ENCODE measurements at places on chromosomes 6 and 20.

DNA sequence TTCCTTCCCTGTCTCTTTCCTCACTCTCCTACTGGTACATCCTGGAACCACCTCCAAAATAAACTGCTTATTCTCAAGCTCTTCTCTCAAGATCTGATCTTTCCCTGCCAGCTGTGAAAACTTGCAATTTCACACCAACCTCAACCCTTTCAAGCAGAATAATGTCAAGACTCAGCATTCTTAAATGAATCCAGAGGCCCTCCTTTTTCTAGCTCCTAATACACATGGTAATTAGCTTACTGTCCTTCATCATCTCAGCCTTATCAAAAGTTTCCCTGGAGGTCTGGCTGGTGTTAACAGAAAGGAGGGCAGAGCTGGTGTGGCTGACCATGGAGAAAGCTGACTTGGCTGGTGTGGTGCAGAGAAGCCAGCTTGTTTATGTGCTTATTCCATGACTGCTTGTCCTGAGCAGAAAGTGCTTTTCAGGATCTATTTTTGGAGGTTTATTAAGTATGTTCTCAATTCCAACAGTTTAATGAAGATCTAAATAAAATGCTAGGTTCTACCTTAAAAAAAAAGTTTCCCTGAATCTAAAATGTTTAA lies 50.5 kb downstream of the CFAP61 start:
- no peak for DNase-seq

- DNase-seq: no peak
Observed at GRCh38 chr20:57698116-57698866, 11.5 kb downstream of the PMEPA1 start.

DNA sequence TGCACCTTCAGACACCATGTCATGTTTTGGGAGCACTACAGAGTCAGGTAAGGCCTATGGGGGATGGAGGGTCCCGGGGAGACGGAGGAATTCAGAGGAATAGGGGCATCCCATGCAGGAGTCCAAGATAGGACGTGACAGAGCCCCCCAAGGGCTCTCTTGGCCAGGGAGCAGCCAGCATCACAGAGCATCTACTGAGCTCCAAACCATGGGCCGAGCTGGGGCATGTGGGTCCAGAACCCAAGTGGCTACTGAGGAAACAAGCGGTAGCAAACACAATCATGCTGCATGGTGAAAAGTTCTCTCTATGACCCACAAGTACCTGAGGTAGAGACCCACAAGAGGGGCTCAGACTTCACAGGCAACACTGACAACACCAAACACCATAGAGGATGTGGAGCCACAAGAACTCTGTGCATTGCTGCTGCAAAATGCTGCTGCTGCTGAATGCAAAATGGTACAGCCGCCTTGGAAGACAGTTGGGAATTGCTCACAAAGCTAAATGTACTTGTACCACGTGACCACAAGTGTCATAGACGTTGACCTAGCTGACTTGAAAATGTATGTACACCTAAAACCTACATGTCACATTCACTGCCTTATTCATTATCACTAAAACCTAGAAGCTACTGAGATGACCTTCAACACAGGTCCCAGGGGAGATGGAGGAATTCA lies 33.4 kb upstream of the MAS1L start:
- no peak for DNase-seq

- DNase-seq: no peak
Observed at GRCh38 chr6:164982389-164982788, 327.0 kb downstream of the C6orf118 start.

- no peak for DNase-seq
Observed at GRCh38 chr6:45832063-45832462, 183.6 kb downstream of the CLIC5 start.

GRCh38 chr20:42099101-42099500 lies 480.9 kb upstream of the CHD6 start:
- no peak for DNase-seq

- no peak for DNase-seq
Observed at GRCh38 chr6:3406362-3406821, 50.5 kb downstream of the SLC22A23 start.

- DNase-seq: no peak
Observed at GRCh38 chr6:152232501-152233151, 404.5 kb downstream of the SYNE1 start.

GRCh38 chr6:117345292-117345610 lies 79.9 kb downstream of the VGLL2 start:
- no peak for DNase-seq

DNA sequence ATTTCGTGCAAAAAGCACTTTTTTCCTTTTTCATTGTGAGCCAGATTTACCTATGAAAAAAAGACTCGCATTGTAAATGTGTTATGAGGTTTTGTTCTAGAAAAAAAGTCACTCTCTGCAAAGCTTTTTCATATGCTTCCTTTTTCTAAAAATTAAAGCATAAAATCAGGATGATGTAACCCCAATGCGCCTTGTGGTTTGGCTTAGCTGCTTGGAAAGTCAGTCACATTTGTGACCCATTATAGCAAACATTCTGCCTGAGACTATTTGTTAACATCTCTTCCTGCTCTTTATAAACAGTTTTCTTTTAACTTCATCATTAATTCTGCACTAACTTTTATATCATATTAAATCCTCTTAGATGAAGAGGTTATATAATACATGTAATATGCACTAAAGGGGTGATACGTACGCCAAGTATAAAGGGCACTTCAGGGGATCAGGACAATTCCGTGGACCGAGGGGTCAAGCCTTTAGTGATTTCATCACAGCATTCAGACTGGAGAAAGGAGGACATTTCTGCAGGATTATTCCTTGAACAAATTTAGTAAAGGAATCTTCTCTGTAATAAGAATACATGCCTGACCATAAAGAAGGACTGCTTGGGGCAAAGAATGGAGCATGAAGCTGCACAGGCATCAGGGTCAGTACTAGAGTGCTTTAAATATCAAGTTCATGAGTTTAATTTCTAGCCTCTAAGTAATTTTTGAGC lies 48.1 kb upstream of the SMLR1 start:
- no peak for DNase-seq

- DNase-seq: no peak
Observed at GRCh38 chr20:23008667-23009066, 26.4 kb upstream of the SSTR4 start.

GRCh38 chr6:40377173-40377806 lies 209.9 kb downstream of the LRFN2 start:
- no peak for DNase-seq

GRCh38 chr6:163490826-163491577 lies 76.5 kb downstream of the QKI start:
- DNase-seq: peak; percentile 86

- DNase-seq: peak; percentile 88
Observed at GRCh38 chr20:64051561-64052325, 2.3 kb upstream of the SOX18 start.

DNA sequence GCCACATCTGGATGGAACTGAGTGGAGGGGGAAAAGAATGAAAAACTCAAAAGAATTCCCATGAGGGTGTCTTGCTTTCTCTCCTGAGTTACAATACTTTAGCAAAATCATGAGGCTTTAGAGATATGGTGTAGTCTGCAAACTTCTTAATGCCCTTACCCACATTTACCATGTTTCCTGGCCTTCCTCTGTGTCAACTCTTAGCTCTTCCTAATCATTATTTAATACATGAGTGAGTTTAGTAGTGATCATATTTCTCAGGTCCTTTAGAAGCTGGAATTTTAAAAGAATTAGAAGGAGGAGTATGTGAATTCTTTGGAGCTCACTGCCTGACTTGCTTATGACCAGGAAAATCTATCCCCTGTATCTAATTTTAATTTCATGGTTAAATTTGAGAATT lies 39.0 kb downstream of the STX11 start:
- DNase-seq: no peak

DNA sequence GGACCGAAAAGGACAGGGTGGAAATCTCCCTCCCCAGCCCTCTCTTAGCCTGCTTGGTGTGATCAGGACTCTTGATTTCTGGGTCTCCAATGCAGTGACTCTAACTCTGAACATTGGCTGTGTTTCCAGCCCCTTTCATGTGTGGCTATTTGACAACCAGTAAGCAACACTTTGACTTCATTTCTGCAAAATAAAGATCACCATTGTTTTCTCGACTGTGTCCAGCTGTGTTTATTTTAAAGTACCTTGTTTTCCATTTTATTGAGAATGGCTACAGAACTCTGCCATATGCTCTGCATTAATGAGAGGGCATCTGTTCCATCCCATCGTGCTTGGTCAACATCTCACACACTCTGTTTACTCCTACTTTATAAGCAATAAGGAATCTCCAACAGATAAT lies 60.9 kb upstream of the TAGAP start:
- DNase-seq: no peak

- no peak for DNase-seq
Observed at GRCh38 chr6:96075826-96076225, 60.1 kb downstream of the FUT9 start.

DNA sequence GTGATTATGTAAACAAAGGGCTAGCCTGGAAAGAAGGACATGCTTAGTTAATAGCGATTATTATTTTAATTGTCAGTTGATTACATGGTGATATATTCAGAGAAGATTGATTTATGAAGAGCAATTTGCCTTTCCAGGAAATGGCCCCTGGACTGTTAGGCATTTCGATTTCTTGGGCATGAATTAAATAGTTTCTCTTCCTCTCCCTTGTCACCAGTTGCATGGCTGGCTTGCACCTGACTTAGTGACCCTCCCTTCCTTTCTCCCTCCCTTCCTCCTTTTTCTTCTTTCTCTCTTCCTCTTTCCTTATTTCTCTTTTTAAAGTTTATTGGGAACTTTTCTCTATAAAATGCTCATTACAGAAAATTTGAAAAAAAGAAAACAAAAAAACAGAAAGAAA lies 235.4 kb downstream of the CDC5L start:
- DNase-seq: no peak

DNA sequence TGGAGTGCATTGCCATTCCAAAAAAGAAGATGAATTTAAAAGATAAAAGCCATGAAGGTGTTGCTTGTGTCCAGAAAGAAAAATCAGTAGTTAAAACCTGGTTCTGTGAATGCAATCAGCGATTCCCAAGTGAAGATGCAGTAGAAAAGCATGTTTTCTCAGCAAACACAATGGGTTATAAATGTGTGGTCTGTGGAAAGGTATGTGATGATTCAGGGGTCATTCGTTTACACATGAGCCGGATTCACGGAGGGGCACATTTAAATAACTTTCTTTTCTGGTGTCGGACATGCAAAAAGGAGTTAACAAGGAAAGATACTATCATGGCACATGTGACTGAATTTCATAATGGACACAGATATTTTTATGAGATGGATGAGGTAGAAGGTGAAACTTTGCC lies 24.7 kb upstream of the BAG2 start:
- no peak for DNase-seq

DNA sequence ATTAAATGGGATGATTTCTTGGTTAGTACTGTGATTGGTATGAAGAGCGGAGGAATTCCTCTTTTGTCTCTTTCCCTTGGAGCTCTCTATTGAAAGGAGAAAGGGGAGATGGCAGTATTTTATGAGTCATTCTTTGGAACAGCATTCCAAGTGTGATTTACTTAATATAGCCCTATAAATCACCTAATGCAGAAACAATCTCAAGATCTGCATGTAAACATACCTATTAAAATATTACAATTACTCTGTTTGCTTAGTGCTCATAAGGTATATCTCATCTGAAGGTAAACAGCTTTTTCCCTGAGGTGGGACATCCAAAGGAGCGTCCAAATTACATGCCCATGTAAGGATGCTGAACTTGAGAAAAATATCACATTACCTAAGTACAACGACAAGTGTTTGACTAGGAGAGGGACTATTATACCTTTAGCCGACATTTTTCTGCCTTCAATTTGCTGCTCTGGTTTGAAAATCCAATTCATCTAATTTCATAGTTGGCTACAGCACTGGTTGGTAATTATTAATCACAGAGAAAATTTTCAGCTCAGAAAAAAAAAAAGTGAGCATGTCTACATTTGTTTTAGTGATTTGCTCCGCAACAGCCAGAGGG lies 229.0 kb downstream of the FOXC1 start:
- DNase-seq: no peak

- DNase-seq: no peak
Observed at GRCh38 chr6:150299873-150300485, 68.8 kb upstream of the IYD start.

- DNase-seq: no peak
Observed at GRCh38 chr20:60013296-60014139, 55.3 kb downstream of the CDH26 start.

DNA sequence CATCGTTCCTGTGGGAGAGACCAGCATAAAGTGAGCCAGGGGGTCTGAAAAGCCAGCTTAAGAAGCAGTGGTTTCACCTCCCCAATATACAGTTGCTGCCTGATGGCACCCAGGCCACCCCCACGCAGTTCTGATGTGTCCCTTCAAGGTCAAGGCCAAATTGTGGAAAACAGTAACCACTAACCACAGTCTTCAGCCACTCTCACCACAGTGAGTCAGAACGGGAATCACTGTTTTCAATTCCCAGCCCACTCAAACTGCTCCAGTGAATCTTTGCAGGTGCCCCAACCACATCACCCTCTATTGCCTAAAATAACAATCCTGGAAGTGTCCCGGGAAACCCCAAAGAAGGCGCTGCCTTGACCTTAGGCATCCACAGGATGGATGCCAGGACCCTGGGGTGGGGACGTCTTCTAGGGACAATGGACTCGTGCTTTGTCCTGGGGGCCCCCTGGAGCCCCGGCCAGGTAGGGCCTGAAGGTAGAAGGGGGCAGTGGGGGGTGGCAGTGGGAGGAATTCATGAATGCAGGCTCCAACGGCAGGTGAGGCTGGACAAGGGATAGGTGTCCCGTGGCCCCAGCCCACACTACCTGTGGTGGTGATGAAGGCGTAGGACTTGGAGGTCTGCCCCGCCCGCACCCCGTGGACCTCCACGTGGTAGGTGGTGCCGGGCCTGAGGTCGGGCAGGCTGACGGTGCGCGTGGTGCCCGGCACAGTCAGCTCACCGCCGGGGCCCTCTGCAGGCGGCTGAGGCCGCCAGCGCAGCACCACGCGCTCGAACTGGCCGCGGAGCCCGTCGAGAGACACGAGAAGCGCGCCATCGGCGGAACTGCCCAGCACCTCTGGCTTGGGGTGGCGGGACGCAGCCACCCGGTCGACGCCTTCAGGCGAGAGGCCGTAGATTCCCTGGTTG lies 22.2 kb downstream of the TNXB start:
- DNase-seq: no peak

GRCh38 chr20:41594514-41595322 lies 23.5 kb downstream of the CHD6 start:
- DNase-seq: no peak

DNA sequence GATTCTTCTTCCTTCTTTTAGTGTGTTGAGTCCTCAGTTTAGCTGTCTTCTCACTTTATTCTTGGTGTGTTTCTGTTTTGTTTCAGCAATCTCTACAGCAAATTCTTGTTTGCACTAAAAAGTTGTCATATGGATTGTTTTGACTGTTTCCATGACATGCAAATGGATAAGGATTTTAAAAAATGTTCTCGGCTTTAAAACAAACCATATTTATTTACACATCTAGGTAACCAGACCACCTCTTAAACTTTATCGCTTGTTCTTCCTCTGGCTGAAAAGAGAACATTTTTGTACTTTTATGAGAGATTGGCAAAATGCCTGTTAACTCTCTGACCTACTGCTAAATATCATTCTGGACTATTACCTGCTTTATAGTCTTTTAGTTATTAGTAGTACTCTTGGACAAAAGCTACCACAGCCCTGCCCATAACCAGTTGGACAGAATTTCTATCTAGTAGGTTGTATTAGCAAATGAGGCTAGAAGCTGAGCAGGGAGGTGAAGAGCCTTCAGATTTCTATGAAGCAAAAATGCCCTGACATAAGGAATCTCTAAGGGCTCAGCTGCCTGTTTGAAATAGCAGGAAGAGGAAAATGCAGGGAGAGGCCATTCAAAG lies 268.3 kb downstream of the CD109 start:
- DNase-seq: no peak
